ENCODE measurements at places on chromosomes 7 and 10. TPM values are rescaled to one million over a fixed set of nuclear protein-coding genes. Genes with fewer than 3 reads are reported as not detected.
A peak's percentile ranks its signal among the peaks of the same experiment; 100 is the strongest.

- peak; percentile 57 for DNase-seq
Measured at GRCh38 chr10:35916791-35917190, 274.7 kb upstream of the FZD8 start.

GRCh38 chr7:128889121-128889520 lies 21.4 kb downstream of the KCP start:
- DNase-seq = peak; percentile 66

- DNase-seq = peak; percentile 73
Measured at GRCh38 chr10:116737627-116738327, 4.6 kb downstream of the HSPA12A start.

The VSTM4 gene
- 14.1 TPM for total RNA-seq

- DNase-seq = peak; percentile 96
Measured at GRCh38 chr10:12419262-12419847, 70.0 kb downstream of the CAMK1D start.

GRCh38 chr10:74977913-74978847 lies 133.3 kb upstream of the SAMD8 start:
- DNase-seq = no peak

The XRCC2 gene
- total RNA-seq = 1.2 TPM

DNA sequence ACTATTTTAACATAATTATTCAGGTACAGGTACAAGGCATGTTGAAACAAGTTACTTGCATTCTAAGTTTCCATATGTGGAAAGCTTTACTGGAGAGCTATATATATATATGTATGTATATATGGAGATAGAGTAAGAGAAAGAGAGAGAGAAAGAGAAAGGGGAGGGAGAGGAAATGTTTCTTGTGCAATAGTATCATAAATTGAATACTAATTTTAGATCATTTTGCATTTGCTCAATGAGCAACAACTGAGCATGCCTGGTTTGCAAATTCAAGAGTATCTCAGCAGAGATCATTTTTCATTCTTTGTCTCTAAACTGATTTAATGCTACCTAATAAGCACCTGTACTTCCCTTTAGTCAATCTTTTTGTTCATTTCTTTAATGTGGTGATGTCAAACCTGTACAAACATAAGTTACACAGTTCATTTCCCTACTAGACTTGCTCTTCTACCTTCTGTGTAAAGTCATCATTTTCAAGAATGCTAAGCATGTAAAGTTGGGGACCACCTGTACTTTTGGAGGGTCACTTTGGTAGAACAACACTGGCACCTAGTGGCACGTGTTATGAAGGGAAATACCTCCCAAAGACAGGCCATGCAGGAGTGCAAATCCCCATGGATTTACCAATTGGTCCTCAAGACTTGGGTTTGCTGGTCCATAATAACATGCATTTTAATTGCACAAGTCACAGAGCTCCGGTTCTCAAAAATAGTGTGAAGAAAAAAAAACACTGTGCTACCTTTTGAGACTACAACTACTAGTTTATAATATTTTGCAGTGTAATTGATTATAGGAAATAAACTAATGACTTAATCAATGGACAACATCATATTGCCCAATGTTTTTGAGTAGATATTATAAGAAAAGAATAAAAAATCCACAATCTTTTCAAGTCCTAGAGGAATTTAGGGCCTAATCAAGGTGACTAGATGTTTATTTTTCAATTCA lies 431.2 kb upstream of the IGFBP3 start:
- DNase-seq = peak; percentile 58

DNA sequence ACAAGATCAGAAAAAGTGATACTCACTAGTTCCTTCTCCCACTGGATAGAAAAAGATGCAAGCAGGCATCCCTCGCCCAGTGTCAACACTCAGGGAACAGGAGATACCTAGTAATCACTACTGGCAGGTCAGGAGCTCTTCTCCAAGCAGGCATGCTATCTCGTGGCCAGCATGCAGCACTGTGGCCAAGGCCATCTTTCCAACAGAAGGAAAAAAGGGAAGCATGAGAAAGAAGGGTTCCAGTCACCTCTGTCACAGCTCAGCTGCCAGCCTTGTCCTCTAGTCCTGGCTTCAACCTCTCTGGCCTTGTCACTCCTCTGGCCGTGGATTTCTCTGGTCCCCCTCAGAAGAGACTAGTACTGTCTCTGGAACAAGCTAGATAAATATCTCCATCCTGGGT lies 45.3 kb downstream of the DLG5 start:
- no peak for DNase-seq

GRCh38 chr10:7593905-7594304 lies 72.9 kb downstream of the ITIH5 start:
- DNase-seq = no peak

GRCh38 chr7:127973832-127974231 lies 57.4 kb downstream of the LRRC4 start:
- no peak for DNase-seq

GRCh38 chr10:11763501-11763861 lies 21.3 kb downstream of the ECHDC3 start:
- no peak for DNase-seq

- no peak for DNase-seq
Measured at GRCh38 chr10:100579261-100580090, 43.7 kb downstream of the HIF1AN start.

GRCh38 chr10:3803295-3803926 lies 18.4 kb upstream of the KLF6 start:
- DNase-seq = no peak

DNA sequence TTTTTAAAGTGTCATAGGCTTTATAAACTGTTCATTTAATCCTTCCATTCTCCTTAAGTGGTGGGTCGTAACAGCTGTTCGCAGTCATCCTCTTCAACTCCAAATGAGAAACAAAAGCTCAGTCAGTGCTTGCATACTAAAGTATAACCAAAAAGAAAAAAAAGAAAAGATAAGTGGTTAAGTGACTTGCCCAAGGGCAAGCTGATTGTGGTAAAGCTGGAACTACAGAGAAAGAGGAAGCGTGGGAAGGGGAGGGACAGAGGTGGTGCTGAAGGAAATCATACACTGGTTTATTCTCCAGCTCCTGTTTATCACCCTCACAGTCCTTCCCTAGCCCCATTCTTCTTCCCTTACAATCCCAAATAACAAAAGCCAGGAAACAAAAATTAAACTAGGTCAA lies 29.6 kb downstream of the IDE start:
- DNase-seq = no peak

GRCh38 chr7:37920849-37921805 lies 687 bp downstream of the EPDR1 start:
- DNase-seq = peak; percentile 48

DNA sequence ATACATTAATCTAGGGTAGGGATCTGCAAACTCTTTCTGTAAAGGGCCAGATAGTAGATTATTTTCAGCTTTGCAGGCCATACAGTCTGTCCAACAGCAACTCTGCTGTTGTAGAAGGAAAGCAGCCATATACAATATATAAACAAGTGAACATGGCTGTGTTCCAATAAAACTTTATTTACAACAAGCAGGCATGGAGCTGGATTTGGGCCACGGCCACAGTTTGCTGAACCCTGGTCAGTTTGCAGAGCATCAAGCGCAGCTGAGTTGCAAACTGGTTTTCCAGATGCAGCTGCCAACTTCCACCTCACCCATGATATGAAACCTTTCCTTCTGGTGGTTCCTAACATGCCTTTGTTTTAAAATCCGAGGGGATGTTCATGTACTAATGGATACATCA lies 310.4 kb upstream of the NFE2L3 start:
- DNase-seq = no peak

The FAM25C gene
- total RNA-seq = not detected

DNA sequence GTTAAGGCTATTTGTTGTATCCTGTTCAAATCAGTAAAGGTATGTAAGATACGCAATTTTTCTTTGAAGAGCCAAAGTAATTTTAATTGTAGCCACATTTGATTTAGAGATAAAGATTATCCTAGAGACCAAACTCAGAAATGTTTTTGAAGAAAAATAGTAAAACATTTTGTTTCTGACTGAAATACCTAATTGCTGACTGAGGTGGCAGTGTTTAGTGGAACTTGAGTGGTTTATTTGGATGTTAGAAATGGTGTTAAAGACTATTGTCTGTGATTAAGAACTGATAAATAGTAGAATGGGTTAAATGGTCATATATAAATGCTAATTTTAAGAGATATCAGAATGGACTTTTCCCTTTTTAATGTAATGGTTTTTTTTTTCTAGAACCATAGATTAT lies 15.3 kb downstream of the EDRF1 start:
- no peak for DNase-seq
